ENCODE measurements at places on chromosomes 12 and 14. TPM values are rescaled to one million over a fixed set of nuclear protein-coding genes. Genes with fewer than 3 reads are reported as not detected.

The CCDC175 gene
- total RNA-seq: not detected

GRCh38 chr12:49933796-49934195 is 16.7 kb upstream of the AQP2 start:
- peak; percentile 39 for DNase-seq

The FAM186B gene
- total RNA-seq: under 0.01 TPM

The HOXC12 gene
- under 0.01 TPM for total RNA-seq

DNA sequence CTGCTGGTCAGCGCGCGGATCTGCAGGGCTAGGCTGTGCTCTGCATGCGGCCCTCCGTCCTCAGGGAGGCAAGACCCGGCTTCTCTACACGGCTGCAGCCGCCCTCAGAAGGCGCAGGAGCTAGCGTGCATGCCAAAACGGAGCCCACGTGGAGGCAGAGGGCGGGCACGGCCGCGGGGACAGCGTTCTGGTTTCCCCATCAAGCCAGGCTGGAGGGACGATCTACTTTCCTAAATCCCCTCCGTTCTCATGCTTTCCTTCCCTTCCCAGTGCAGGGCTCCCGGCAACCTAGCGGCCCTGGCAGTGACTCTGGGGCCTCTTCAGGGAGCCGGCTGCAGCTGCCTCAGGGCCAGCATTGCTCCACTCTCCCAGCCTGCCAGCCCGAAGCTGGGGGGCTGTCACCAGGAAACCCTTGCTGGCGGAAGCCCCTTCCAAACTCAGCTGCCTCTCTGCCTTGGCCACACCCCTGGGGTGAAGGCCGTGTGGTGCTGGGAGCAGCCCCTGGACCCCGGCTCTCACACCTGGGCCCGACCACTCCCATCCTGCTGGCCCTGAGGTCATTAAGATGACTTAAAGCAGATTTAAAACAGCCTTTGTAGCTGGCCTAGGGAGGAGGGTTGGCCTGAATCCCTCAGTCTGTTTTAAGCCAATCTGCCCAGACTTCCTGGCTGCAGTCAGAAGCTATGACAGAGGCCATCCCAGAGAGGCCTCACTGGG is 9.2 kb upstream of the GOLGA3 start:
- peak; percentile 27 for DNase-seq

DNA sequence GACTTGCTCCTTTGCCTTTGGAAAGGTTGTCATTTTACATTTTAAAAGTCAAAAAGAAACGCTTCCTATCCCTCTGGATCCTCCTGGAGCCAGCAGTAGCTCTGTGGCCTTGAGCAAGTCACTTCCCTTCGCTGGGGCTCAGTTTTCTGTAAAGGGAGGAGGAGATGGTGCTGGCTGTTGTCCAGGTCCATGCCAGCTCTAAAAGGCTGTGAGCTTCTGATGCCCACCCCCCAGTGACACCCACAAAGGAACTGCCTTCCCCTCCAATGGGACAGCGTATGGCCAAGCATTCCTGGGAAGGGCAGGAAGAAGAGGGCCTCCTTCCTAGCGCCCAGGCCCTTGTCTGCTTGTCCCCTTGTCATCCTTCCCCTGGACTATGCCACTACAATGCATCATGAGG is 81.5 kb downstream of the NTF3 start:
- DNase-seq: no peak

The NXPH4 gene
- 1.6 TPM for total RNA-seq

GRCh38 chr14:71665781-71666180 is 266.4 kb upstream of the RGS6 start:
- no peak for DNase-seq
